ENCODE measurements at places on chromosomes 1 and 21.

DNA sequence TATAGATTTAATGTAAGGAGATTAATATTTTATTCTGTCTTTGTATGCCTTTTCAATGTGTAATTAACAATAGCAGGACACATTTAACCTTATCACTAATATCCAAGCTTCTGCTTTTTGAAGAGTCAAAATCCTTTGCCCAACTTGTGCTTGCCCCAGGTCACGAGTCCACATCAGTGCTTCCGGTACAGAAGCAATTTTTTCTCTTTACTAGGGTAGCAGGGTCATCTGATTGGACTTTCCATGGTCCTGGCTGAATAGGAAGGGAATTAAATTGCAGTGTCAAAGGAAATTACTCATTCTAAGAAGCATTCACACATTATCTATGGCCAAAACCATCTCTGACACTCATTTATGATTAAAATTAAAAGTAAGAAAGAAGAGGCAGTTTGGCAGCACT is 460.5 kb upstream of the ADGRL2 start:
- no peak for DNase-seq

- no peak for DNase-seq
Measured at GRCh38 chr1:181793831-181794230, 267.7 kb downstream of the ZNF648 start.

DNA sequence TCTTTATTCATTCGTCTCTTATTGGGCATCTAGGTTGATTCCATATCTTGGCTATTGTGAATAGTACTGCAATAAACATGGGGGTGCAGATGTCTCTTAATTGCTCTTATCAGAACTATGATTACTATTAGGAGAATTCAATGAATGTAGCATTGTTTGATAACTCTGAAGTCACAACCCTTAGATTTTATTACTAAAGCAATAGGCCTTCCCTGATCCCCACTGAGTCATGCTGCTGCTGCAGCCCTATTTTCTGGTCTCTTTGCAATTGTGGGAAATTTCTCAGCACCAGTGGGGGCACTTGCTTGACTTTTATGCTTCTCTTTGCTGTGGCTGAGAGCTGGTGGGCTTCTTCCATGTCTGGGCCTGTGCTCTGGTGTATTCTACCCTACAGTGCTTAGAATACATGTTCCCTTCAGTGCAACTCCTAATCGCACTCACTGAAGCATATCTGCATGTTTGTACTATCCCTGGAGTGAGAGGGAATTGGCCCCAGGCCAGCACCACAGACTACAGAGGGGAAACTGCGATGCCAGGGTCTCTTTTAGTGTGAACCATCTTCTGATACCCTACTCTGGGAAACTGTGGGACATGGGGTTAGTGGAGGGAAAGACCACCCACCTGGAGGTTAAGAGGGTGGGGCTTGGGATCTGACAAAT is 52.2 kb upstream of the ROR1 start:
- peak; percentile 33 for DNase-seq

DNA sequence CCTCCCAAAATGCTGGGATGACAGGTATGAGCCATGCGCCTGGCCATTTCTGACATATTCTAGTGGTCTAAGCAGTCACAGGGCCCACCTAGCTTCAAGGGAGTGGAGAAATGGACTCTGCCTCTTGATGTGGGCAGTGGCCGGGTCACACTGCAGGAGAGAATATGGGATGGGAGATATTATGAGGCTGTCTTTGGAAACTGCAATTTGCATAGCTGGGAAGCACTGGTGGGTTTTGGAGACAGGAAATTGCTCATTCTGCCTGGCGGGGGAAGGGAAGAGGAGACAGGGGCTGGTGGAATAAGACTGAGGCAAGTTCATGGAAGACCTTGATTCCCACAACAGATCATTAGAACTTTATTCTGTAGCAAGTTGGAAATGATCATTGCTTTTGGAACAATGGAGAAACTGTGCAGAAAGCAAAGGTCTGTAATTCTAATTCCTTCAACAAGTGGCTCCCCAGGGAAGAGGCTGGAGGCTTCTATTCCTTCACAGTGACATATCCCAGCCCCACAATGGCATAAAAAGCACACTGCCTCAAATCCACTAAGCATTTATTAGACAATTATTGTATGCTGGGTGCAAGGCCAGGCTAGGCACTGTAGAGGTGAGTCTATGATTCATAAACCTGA is 10.5 kb downstream of the NCMAP start:
- DNase-seq, result peak; percentile 33

- no peak for DNase-seq
Measured at GRCh38 chr1:87329051-87329525, 408 bp downstream of the LMO4 start.

- no peak for DNase-seq
Measured at GRCh38 chr21:19603011-19603593, 1199.5 kb upstream of the TMPRSS15 start.

- DNase-seq, result no peak
Measured at GRCh38 chr1:112997781-112998180, 41.8 kb upstream of the SLC16A1 start.

DNA sequence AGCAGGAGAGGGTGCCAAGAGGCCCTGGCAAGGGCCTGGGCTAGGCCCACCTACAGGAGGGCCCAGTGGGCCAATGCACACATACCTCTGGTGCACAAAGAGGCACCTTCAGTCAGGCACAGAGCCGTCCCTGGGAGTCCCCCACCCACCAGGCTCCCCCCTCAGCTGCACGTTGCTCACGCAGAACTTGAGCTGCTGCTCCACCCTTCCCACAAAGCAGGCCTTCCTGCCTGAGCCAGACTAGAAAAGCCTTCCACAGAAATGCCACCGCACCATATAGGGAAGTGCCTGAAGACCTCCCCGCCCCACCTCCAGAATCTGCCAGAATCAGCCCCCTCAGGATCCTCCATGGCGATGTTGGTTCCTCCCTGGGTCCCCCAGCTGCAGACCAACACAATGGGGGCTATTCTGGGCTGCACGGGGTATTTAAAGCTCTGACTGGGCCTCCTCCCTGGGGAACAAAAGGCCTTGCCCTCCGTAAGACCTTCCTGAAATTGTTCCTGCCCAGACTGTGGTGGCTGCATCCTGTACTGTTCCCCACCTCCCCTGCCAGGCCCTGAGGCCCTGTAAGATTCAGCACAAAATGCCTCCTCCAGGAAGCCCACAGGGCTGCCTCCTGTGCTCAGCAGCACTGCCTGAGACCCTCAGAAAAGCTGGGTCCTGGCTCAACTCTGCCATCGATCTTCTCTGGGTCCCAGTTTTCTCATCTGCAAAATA is 27.2 kb downstream of the HSPG2 start:
- peak; percentile 49 for DNase-seq

- no peak for DNase-seq
Measured at GRCh38 chr21:38367646-38368045, 110.9 kb downstream of the KCNJ15 start.

- DNase-seq, result no peak
Measured at GRCh38 chr1:194537521-194537920, 1351.1 kb upstream of the B3GALT2 start.

GRCh38 chr21:43348801-43349261 is 78.1 kb downstream of the SIK1 start:
- peak; percentile 32 for DNase-seq

DNA sequence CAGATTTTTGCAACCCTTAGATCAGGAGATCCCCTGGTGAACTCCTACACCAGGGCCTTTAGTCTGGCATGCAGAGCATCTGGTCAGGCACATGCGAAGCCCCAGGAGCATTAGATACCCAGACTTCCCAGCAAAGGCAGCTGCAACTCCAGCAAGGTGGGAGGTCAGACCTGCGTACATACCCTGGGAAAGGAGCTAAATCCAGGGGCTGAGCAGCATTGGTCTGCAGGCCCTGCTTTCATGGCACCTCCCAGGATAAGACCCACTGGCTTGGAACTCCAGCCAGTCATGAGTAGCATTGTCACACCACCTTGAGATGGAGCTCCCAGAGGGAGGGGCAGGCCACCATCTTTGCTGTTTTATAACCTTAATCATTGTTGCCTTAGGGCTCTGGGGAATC is 92.3 kb downstream of the KCNT2 start:
- DNase-seq, result no peak

DNA sequence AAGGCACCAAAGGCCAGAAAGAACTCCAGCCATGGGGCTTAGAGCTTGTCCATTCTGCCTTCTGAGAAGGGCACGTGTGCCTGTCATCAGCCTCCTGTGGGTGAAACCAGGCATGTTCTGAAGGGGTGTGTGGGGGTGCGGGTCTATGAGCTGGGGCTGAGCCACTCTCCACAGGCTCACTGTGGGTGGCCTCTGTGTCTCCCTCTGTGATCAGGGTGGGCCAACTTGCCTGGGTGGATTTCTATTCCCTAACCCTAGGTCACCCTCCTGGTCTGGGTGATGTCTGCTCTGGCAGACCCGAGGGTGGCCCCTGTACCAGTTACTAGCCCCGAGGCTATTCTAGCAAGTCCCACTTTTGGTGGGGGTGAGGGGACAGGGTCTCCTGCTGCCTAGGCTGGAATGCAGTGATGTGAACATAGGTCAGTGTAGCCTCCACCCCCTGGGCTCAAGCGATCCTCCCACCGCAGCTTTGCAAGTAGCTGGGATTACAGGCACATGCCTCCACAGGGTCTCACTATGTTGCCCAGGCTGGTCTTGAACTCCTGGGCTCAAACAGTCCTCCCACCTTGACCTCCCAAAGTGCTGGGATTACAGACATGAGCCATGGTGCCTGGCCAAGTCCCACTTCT is 94.4 kb downstream of the TRIM11 start:
- no peak for DNase-seq

DNA sequence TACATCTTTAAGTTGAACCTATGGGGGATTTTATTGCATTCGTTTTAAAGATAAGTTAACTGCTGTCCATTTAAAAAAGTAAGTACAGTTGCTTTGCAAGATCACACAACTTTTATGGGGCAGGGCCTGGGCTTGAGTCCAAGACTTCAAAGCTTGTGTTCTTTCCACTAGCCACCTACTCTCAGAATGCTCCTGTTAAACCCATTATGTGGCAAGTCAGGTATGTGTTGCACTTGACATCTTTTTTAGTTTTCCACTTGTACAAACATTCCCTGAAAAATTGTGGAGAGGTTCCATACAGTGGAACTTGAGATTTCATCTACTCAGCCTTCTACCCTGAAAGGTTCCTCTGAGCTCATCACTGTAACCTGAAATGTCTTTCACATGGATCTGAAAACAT is 235.5 kb upstream of the SGIP1 start:
- no peak for DNase-seq

All from bronchial epithelial cell (primary cell).